CD4-positive, alpha-beta memory T cell (primary cell): ENCODE measurements at places on chromosomes 11 and 22.

DNA sequence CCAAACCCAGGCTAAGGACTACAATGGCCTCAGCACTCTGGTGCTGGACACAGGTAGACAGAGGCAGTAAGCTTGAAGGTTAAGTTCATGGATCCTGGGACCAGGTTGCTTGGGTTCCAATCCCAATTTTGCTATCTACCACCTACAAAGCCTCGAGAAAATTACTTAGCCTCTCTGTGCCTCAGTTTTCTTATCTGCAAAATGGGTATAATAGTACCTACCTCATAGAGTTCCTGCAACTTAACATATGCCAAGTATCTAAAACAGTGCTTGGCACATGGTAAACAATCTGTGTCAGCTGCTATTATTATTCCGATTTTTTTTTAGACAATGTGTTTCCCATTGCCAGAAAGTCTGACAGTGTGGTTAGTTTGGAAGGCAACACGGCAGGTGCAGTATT is 37.5 kb downstream of the SYN3 start:
- no peak overlapping the region for H3K27ac ChIP-seq
- H3K4me1 ChIP-seq, result no peaks in the 10 kb centered on the region
- no peak for DNase-seq
- H3K4me3 ChIP-seq, result no peak overlapping the region
- no peaks in the 10 kb centered on the region for H3K36me3 ChIP-seq

- H3K36me3 ChIP-seq, result no peaks in the 10 kb centered on the region
- H3K4me1 ChIP-seq, result no peaks in the 10 kb centered on the region
- no peak for DNase-seq
- no peak overlapping the region for H3K27ac ChIP-seq
- H3K4me3 ChIP-seq, result no peak overlapping the region
- no peaks in the 10 kb centered on the region for H3K27me3 ChIP-seq
Observed at GRCh38 chr11:119592642-119593041, 136.4 kb downstream of the NECTIN1 start.

DNA sequence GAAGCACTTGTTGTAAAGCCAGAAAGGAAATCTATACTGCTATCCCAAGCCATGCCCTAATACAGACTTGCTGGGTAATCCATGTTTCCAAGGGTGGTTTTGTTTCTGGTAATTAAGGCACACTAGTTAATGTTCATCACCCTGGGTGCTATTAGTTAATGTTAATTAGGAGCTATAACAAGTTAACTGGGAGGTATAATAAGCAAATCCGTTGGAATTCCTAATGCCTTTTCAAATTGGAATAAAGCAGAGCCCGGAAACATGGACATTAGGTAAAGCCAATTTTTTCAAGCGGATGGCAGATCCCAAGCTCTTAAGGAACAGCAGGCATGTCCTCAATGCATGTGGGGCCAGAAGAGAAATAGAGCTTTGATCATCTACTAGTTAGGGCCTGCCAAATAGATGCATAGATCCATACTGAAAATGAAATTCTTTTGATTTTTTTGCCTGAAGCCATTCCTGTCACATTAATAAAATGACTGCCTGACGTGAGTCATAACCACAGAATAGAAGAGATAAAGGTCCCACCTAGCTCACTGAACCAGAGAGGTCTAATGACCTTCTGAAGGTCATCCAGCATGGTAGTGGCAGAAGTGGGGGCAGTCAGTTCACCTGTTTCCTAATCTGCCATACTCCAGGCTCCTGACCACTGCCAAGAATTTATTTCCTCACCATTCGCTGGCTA is 28.5 kb upstream of the CCDC34 start:
- DNase-seq, result no peak
- H3K4me3 ChIP-seq, result no peak overlapping the region
- no peaks in the 10 kb centered on the region for H3K36me3 ChIP-seq
- H3K27ac ChIP-seq, result no peak overlapping the region
- H3K27me3 ChIP-seq, result no peaks in the 10 kb centered on the region

DNA sequence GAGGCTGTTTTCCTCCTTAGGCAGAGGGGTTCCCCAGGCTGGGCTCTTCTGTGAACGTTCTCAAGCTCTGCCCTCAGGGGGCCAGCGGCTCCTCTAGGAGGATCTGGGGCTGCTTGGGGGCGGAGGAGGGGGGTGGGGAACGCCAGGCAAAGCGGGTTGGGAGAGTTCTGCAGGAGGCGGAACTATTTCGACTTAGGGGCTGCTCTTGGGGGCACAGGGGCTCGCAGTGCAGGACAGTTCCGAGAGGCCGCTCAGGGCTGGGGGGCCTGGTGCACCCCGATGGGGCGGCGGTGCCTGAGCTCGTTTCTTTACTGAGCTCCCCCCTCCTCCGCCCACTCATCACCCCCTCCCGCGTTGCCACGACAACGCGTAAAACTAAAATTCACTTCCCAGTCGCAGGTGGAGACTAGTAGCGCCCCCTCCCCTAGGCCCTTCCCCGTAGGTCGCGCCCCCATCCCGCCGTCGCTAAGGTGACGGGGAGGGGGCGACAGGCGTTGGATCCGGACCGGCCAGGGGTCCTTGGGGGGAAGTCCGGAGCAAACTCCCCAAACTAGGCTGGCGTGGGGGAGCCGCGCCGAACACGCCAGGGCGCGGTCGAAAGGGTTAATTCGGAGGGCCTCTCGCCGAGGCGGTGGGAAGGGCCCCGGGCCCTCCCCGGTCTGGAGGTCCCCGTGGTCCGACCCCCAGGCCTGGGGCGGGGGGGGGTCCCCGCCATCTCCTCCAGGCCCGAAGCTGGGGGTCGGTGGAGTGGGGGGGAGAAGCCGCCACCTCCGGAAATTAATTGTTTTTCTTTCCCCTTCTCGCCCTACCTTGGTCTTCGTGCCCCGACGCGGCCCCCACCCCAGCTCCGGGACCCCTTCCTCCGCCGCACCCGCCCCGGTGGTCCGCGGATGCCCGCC is 857 bp downstream of the SHANK3 start:
- DNase-seq, result peak; percentile 57
- peaks cover 25% of the 10 kb centered on the region for H3K27me3 ChIP-seq
- no peak overlapping the region for H3K27ac ChIP-seq
- no peaks in the 10 kb centered on the region for H3K36me3 ChIP-seq
- H3K4me3 ChIP-seq, result no peak overlapping the region
- H3K4me1 ChIP-seq, result peaks cover 17% of the 10 kb centered on the region

DNA sequence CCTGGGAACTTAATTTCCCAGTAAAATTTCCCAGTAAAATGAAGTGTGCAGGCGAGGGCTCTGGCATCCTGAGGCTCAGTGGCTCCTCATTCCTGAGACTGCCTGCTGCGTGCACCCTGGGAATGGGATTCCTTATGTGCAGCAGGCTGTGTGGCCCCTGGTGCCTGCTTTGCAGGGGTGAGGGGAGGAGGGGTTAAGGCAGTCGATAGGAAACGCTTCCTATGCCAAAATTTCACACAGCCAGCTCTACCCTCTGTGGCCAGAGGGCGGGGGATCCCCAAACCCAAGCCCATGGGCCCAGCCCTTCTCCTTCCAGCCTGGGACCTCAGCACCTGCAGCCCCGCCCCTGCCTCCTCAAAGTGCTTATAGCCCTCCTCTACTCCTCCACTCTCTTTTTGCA is 12.1 kb upstream of the BAIAP2L2 start:
- no peak overlapping the region for H3K27ac ChIP-seq
- H3K27me3 ChIP-seq, result no peaks in the 10 kb centered on the region
- no peak overlapping the region for H3K4me3 ChIP-seq
- no peak for DNase-seq
- H3K4me1 ChIP-seq, result no peaks in the 10 kb centered on the region

GRCh38 chr11:34651551-34651950 is 30.7 kb downstream of the EHF start:
- H3K27ac ChIP-seq, result no peak overlapping the region
- DNase-seq, result no peak
- no peaks in the 10 kb centered on the region for H3K27me3 ChIP-seq
- peaks cover 37% of the 10 kb centered on the region for H3K4me1 ChIP-seq

DNA sequence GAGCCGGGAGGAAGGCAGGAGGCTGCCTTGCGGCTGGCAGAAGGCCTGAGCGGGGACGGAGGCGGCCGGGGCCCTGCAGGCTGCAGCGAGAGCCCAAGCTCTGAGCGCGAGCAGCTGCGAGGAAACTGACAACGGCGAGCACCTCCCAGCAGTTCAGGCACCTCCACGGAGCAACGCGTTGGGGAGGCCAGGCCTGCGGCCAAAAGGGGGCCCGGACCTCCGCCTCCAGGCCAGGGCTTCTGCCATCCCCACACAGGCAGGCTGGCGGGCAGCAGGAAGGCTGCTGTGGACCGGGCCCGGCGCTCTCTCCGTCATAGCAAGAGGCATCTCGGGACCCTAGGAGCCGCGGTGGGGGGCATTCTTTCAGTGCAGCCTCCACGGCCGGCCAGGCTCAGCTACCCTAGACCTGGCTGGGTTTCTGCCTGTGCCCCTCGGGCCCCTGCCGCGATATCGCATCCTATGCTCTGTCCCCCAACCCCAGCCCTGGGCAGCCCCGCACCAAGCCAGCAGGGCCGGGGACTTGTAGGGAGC is 22.9 kb upstream of the SLC22A12 start:
- no peaks in the 10 kb centered on the region for H3K4me1 ChIP-seq
- no peak overlapping the region for H3K27ac ChIP-seq
- no peaks in the 10 kb centered on the region for H3K27me3 ChIP-seq
- no peaks in the 10 kb centered on the region for H3K36me3 ChIP-seq

DNA sequence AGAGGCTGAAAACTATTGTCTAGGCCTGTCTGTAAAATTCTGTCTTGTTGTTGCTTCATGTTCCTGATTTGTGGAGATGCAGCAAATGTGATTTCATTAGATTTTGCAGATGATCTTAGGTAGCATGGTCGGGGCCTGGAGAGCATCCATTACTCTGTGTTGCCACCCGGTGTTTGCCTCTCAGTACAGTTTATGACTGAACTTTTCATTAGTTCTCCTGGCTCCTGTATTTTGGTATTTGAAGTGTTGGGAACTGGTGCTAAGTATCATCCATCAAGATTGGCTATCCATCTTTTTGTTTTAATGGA is 7.7 kb downstream of the YWHAH start:
- peak overlapping the region; percentile 6 for H3K27ac ChIP-seq
- H3K27me3 ChIP-seq, result no peaks in the 10 kb centered on the region
- DNase-seq, result no peak
- peaks cover 13% of the 10 kb centered on the region for H3K36me3 ChIP-seq
- no peak overlapping the region for H3K4me3 ChIP-seq

GRCh38 chr11:61152816-61153592 is 8.2 kb downstream of the VPS37C start:
- DNase-seq, result no peak
- H3K4me1 ChIP-seq, result no peaks in the 10 kb centered on the region
- no peaks in the 10 kb centered on the region for H3K36me3 ChIP-seq
- H3K27me3 ChIP-seq, result no peaks in the 10 kb centered on the region
- H3K27ac ChIP-seq, result no peak overlapping the region

DNA sequence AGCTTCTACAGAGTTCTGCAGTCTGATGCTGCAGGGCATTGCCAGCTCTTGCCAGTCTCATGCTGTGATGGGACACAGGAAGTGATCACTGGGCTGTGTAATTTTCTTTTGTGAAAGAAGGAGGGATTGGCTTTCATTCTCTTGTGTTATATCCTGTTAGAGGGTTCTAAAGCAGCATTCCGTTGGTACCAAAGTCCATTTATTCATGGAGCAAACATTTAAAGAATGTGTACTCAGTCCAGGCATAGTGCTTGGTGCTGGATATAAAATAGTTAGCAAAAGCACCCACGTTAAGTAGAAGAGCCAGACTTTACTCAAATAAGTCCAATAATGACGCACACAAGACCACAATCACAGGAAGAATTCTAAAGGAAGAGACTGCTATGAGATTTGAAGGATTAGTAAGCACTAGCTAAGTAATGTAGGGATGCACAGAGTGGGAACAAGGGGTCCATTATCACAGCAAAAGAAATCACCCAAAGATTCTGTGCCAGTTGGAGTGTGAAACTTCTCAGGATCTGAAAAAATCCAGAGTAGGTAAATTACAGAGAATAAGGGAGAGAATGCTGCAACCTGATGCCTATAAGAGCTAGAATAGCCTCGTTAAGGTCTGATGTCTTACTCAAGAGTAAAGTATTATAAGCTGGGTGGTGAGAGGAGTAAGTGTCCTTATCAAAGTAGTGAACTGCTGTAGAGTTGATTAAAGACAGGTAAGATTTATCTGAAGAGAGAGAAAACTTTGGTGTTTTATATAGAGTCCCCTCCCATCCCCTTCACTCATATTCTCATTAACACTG is 728.3 kb downstream of the METTL15 start:
- H3K4me3 ChIP-seq, result no peak overlapping the region
- H3K27ac ChIP-seq, result no peak overlapping the region
- H3K36me3 ChIP-seq, result no peaks in the 10 kb centered on the region
- DNase-seq, result no peak
- no peaks in the 10 kb centered on the region for H3K27me3 ChIP-seq

GRCh38 chr11:66328031-66328301 is 8.3 kb downstream of the RIN1 start:
- no peak overlapping the region for H3K27ac ChIP-seq
- no peak overlapping the region for H3K4me3 ChIP-seq
- H3K27me3 ChIP-seq, result no peaks in the 10 kb centered on the region
- no peaks in the 10 kb centered on the region for H3K36me3 ChIP-seq
- no peak for DNase-seq
- peaks cover 29% of the 10 kb centered on the region for H3K4me1 ChIP-seq

GRCh38 chr11:133559382-133559781 is 27.1 kb upstream of the OPCML start:
- H3K4me1 ChIP-seq, result no peaks in the 10 kb centered on the region
- no peak overlapping the region for H3K27ac ChIP-seq
- H3K27me3 ChIP-seq, result no peaks in the 10 kb centered on the region

DNA sequence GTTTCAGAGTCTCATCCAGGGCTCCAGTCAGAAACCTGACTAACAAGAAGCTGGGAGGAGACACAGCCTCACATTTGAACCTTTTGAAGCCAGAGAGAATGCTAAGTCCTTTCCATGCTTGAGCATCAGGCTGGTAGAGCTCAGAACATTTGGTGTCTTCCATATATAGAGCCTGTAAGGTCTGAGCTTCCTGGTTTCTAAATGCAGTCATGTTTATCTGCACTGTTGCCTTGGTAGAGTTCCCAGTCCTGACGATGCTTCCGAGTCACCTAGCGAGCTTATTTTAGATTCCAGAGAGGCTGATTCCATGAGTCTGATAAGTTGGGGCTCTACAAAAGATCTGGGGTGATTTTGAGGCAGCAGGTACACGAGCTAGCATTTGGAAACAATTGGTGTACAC is 68.4 kb upstream of the SORL1 start:
- H3K4me3 ChIP-seq, result no peak overlapping the region
- H3K27me3 ChIP-seq, result no peaks in the 10 kb centered on the region
- no peaks in the 10 kb centered on the region for H3K36me3 ChIP-seq
- DNase-seq, result no peak

DNA sequence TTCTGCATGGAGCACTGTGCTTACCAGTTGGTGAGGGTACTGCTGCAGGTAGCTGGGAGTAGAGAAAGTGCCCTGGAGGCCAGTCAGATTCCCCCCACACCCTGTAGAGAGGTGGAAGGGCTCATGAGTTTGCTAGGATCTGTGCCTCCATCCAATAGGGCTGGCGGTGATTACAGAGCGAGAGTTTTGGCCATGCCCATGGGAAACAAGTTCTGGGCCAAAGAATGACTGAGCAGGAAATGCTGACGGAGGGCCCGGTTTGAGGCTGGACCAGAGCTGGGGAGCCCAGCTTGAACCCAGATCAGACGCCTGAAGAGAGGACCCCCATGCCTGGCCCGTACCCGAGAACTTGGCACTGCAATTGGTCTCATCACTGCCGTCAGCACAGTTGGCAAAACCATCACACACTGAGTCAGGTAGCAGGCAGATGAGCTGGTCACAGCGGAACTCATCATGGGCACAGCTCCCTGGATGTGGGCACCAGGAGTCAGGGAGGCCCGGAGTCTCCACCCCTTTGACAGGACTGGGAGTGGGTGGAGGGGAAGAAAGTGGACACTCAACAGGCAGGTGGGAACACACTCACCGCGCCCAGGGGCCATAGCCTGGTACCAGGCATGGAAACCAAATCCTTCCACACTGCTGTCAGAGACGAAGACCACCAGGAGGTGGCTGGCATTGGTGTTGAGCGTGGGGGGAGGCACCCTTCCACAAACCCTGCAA is 2.1 kb downstream of the MFRP start:
- H3K36me3 ChIP-seq, result no peaks in the 10 kb centered on the region
- H3K27ac ChIP-seq, result no peak overlapping the region
- H3K4me3 ChIP-seq, result no peak overlapping the region
- no peak for DNase-seq
- H3K27me3 ChIP-seq, result peaks cover 17% of the 10 kb centered on the region
